Central memory CD4-positive, alpha-beta T cell (primary cell): ENCODE measurements at places on chromosomes 5 and 9.

GRCh38 chr9:87327575-87328125 is 170.0 kb upstream of the DAPK1 start:
- DNase-seq = no peak

- DNase-seq = no peak
These were observed 76.0 kb downstream of the IPO11 start for GRCh38 chr5:62488531-62488930.

DNA sequence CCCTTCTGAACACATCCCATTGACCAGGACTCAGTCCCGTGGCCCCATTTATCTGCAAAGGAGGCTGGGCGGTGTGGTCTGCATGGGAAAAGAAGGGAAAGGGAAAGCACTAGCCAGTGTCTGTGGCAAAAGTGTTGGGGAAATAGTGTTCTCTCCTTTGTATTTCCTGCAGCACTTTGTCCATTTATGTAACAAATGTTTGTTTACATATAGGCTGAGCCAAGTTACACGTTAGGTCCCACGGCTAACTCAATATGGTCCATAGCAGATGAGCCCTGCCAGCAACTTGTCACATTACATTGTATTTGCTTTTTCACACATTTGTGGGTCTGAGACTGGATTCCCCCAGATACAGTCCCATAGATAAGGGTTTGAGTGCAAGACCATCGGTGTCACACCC is 260.5 kb downstream of the MSX2 start:
- no peak for DNase-seq

GRCh38 chr5:123482258-123482657 is 29.7 kb upstream of the CSNK1G3 start:
- DNase-seq = no peak

DNA sequence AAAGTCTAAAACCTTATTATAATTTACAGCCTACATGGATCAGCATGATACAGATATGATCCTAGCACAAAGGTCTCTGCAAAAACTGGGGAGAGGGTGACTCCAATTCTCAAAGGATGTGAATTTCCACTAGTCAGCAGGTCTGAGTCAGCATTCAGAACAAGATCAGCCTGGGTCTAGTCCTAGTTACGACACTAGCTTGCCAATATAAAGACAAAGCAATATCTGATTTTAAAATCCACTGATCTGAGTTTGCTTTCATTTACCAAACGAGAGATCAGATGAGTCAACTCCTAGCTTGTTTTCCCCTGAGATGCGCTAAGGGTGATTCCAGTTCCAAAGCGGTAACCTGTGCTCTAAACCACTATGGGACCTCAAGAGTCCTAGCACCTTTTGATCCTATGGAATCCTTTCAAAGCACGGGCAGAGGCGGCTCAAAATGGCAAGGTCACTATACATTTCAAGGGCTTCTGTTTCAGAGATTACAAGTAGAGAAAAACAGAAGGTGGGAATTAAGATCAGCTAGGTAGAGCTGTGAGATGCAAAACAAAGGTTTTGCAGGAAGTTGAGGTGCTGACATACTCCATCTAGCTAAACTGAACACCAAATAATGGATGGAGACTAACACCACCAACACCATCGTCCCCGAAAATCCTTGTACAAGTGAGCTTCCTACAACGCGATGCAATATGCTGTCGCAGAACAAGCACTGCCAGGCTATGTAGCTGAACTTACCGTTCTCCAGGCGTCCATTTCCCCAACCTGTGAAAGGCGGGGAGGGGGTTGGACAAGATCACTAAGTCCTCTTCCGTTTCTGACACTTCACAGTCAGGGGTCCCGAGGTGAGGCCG is 906 bp downstream of the SLC25A51 start:
- peak; percentile 9 for DNase-seq

- DNase-seq = no peak
These were observed 47.5 kb downstream of the CDK5RAP2 start for GRCh38 chr9:120532475-120532874.

- DNase-seq = no peak
These were observed 5.6 kb upstream of the SPARC start for GRCh38 chr5:151692312-151692711.

- no peak for DNase-seq
These were observed 5.3 kb downstream of the PRDM6 start for GRCh38 chr5:123094237-123094918.

DNA sequence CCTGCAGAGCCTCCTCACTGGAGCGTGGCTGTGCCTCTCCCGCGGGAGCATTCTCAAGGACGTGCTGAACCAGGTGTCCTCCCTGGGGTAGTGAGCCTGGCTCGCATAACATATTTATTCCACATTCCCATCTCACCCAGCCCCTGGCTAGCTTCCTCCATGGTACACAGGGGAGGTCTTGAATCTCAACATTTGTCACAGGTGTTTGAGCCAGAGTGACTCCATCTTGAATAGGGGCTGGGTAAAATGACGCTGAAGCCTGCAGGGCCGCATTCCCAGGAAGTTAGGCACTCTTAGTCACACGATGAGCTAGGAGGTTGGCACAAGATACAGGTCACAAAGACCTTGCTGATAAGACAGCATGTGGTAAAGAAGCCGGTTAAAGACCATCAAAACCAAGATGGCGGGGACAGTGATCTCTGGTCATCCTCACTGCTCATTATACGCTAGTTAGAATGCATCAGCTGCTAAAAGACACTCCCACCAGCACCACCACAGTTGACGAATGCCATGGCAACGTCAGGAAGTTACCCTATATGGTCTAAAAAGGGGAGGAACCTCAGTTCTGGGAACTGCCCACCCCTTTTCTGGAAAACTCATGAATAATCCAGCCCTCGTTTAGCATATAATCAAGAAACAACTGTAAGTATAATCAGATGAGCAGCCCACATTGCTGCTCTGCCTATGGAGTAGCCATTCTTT is 273.8 kb upstream of the IRX4 start:
- DNase-seq = no peak

- no peak for DNase-seq
These were observed 216.5 kb upstream of the NR4A3 start for GRCh38 chr9:99605016-99605743.
